D721Med (cell line): ENCODE measurements at places on chromosomes 7 and 10.

GRCh38 chr10:72186258-72186981 is 29.4 kb upstream of the ANAPC16 start:
- no peak for DNase-seq

DNA sequence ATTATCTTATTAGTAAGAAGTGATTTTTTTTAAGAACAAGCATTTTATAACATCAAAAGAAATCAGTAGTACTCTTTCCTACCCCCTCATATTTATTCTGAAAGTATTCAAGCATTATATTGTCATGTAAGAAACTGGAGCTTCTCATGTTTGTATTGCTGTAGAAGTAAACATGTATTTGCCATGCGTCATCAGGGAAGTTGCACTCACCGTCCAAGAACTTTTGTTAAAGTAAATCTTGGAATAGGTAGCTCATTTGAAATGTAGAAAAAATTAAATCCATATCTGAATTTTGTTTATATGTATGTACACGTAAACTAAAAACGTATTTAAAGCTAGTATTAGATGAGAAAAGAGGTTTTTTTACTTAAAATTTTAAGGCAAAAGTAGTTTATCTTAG is 96.8 kb downstream of the PTEN start:
- DNase-seq, result no peak

DNA sequence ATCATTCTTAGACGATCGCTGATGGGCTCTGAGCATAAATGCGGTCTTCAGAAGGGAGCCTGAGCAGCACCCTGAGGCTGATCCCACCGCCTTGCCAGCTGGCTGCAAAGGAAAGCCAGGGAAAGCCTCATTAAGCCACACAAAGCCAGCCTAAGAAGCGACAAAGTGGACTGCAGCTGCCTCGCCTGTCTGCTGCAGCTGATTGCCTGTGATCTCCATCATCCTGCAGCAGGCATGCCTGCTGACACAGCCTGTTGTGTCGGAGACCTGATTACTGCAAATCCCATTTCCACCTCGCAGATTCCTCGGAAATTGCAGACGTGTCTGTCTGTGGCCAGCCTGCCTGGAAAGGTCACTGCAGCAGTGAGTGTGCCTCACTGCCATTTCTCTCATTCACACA is 1087.0 kb upstream of the AUTS2 start:
- peak; percentile 23 for DNase-seq

DNA sequence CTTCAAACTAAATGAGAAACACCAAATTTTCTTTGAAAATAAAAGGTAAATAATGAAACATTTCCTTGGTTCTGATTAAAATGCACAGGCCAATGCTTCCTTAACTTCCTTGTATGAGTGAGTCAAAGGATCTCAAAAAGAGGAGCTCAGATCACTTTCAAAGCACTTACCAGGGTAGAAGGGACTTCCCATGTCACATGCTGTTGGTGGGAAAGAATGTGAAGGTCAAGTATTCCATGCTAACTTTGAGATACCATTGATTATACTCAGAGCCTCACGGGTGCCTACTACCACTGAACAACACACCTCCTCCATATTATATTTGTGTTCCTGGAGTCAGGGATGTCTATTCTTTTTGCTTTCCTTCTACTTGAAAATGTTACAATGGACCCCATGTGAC is 233.5 kb upstream of the KIAA1217 start:
- DNase-seq, result no peak

- no peak for DNase-seq
These were observed 41.3 kb downstream of the PHTF2 start for GRCh38 chr7:77839919-77840318.

- no peak for DNase-seq
These were observed 25.8 kb downstream of the MET start for GRCh38 chr7:116697761-116698160.

GRCh38 chr10:23338155-23338828 is 6.3 kb downstream of the C10orf67 start:
- no peak for DNase-seq

DNA sequence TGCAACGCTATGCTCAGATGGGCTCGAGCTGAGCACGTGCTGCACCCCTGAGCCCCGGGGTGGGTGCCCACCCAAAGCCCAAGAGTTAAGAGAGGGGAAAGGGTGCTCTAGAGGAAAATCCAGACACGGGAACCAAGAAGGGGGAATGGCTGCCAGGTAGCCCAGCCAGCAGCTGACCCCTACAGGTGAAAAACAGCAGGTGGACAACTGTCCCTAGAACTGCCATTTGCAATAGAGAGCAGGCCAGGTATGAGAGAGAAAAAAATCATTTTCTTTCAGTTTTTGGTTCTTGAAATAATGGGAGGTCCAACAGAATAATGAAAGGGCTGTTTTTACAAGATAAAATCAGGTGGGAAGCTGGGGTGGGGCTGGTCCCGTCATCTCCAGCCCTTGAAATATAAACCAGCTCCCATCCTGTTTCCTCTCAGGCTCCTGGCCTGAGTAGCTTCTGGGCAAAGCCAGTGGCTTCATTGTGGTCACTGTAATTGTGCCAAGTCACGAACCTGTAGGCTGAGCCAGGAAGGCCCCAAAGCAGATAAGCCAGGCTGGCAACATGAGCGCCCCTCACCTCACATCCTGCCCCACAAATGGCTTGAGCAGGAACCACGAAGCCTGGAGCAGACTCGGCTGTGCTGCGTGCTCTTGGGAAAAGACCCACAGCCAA is 257.8 kb downstream of the SNX10 start:
- DNase-seq, result no peak

DNA sequence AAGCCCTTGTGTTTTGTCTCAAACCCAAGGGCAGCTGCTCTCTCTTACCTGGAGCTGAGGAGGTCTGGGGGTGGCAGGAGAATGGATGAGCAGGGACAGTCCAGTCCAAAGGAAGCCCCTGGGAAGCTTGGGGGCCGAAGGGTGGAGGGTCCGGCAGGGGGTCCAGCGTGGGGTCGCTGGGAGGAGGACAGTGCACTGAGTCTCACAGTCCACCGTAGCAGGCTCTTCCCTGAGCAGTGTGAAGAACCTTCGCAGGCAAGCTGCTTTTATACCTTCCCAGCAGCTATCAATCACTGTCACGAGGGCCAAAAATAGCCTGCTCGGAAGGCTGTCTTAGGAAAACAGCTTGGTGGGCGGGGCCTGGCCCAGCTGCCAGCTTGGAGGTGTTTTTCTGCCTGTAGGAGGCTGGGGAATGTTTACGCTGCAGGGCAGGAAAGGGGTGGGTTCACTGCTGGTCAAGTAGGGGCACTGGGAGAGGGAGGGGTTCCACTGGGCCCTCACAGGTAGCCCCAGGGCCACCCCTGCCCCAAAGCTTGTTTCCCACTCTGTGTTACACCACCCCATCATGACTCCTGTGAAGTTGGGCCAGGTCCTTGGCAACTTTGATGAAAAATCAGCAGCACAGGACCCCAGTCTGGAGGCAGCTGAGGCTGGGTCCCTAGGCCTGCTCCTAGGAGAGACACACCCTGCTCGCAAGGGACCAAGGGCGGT is at the start of gene DEPP1:
Gene DEPP1 (minus strand): TSS at position 240 of the 711 bp plus-strand sequence. CDS start 779 bp downstream, outside the sequence.
- DNase-seq, result peak; percentile 72

- DNase-seq, result no peak
These were observed 11.3 kb upstream of the SLC25A28 start for GRCh38 chr10:99631496-99631895.

- DNase-seq, result no peak
These were observed 1.8 kb downstream of the CPXM2 start for GRCh38 chr10:123889821-123890220.

DNA sequence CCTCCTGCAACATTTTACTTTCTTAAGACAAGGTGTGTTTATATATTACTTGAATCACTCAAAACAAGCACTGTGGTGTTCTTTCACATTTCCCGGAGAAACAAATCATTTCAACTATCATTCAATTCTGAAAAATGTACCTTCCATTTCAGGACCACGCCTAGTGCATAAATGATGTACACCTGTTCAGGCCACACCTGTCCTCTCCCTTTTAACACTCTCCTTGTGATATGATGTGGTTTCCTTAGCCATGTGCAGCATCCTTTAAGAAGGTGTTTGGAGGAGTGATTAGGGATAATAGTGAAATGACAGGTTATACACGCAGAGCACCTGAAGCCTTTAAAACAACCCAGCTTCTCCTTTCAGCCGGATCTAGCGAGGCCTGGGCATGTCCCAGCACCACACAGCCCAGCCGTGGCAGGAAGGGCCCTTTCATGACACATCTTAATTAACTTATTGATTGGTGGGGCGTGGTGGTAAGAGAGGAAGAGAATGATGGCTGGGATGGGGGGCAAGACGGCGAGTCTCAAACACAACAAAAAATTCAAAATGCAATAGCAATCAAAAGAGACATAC is 26.9 kb downstream of the ABLIM1 start:
- DNase-seq, result no peak

GRCh38 chr7:111787741-111788140 is 225.4 kb upstream of the IMMP2L start:
- DNase-seq, result no peak

GRCh38 chr7:14687241-14687640 is 215.3 kb downstream of the DGKB start:
- DNase-seq, result no peak

DNA sequence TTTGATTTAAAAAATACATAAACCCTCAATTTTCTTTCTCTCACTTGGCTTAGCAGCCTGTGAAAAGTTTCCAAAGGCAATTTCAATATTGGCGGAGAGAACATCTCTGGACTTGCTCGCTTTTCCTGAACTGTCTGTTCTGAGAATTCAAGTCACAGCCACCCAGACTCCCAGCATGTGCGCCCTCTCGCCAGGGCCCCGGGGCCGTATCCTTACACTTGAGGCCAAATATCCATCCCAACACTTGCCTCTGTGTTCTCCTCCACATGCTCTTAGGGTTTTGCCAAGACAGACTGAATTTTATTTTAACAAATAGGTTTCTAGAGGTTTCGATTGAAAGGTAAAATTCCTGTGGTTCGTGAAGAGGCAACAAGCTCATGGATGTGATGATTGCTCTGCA is 111.5 kb upstream of the GPR26 start:
- DNase-seq, result no peak

DNA sequence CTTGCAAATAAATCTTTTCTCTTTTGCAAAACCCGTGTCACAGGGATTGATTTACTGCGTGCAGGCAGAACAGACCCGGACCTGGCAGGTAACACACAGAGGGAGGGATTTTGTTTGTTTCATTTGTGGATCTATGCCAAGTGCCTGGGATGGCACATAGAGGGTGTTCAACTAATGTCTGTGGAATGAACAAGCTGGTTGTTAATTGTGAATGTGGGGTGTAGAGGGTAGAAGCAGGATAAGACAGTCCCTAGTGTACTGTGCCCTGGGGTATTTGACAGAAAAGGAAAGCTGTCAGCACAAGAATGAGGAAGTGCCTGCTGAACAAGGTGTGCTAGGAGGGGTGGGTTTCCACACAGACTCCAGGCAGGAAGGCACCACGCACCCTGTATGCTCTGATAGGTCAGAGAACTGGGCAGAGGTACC is 331.8 kb downstream of the CALN1 start:
- DNase-seq, result no peak

GRCh38 chr10:16809074-16809718 is 8.0 kb downstream of the RSU1 start:
- peak; percentile 46 for DNase-seq

DNA sequence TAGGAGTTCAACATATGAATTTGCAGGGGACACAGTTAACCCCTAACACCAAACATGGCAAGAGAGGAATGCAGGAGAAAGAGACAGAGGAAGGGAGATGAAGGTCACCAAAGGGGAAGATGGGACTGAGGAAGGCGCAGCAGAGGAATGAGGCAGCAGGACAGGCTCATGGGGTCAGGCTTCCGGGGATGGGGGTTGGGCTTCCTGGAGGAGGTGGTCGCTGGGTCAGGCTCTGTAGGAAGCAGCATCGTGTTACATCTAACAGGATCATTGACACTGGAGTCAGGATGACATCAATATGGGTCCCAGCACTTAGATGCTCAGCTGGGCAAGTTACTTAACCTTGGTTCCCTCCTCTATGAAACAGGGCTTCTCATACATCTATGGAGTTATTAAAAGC is 113.2 kb downstream of the NPTX2 start:
- DNase-seq, result no peak

- DNase-seq, result no peak
These were observed 42.5 kb downstream of the NUP205 start for GRCh38 chr7:135600226-135600625.

DNA sequence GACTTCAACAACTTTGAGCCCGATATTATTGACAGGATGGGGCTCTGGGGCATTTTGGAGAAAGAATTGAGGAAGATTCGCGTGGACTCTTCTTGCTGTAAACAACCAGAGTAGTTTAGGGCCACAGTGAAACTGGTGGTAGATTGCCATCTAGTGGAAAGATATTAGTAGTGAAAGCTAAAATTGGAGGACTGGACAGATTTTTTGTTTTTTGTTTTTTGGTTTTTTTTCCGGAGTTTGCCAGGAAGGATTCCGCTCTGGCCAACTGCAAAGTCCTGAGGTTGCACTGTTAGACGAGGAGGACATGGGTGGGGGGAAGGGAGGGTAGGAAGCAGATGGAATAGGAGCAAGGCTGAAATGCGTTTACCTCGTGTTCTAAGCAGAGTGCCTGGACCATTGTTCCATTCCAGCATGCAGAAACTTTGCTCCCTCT is 11.7 kb downstream of the NOBOX start:
- DNase-seq, result no peak

DNA sequence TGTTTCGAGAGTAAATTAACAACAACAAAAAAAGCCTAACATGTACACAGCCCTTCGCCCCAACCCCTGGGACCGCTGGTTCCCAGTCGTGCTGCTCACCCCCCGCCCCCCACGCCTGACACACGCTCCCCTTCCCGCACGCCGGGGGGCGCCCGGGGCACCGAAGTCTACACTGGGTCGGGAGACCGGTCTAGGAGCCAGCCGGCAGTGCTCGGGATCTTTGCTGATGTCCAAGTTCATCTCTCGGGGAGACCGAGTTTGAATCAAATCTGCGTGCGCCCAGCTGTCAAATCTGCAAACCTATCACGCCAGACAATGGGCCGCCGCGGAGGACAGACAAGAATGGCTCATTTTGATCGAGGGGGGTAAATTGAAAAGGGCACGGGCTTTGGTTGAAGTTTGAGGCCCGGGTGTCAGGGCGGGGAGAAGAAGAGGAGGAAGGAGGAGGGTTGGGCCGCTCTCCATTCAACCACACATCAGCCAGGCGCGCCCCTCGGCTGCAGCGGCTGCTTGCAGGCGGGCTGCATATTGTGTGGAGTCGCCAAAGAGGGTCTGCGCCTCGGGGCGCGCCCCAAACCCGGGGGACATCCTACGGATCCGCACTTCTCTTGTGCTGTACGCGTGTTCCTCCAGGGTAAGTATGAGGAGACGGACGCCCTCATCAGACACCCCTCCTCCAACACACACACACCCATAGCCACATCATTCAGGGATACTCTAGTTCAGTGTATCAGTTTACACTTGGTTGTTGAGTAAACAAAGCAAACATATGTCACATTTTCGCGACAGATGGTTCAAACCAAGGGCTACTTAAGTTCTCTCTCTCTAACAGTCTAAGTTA is 1.3 kb upstream of the GFRA1 start:
- DNase-seq, result no peak
